ENCODE measurements at places on chromosomes 3 and 15. TPM values are rescaled to one million over a fixed set of nuclear protein-coding genes. Genes with fewer than 3 reads are reported as not detected.

DNA sequence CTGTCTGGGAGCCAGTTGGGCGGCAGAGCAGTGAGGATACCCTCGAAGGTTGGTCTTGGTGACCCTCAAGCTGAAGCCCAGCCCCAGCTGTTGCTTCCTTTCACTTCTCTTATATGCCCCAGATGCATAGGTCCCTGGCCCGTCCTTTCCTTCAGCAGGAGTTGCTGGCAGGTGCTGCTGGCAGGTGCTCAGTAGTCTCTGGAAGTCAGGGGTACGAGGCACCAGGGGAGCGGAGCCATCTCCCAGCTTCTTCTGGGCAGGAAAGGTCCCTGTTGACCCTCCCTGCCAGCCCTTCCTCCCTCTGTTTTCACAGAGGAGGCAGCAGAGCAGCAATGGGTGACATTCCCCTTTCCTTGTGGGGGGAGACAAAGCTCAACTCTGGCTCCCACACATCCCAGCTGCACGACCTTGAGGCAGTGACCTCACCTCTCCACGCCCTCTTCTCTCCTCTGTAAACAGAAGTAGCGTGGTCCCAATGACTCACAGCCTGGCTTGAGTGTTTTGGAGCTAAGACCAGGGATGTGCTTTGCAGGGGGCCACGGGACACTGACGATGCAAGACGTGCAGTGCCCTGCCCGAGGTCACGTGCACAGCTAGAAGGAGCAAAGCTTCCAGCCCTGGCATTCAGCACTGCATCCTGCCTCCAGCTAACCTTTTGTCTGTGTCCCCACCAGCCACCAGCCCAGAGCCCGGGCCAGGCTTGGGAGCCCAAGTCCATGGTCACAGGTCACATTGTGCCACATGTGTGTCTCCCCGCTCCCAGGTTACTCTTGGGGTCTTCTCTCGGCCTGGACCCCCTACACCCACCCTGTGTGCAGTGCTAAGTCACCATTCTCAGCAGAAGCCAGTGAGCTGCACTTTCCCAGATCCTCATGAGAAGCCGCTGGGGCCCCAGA, 49.7 kb downstream of the SLC6A6 start:
- DNase-seq: no peak

DNA sequence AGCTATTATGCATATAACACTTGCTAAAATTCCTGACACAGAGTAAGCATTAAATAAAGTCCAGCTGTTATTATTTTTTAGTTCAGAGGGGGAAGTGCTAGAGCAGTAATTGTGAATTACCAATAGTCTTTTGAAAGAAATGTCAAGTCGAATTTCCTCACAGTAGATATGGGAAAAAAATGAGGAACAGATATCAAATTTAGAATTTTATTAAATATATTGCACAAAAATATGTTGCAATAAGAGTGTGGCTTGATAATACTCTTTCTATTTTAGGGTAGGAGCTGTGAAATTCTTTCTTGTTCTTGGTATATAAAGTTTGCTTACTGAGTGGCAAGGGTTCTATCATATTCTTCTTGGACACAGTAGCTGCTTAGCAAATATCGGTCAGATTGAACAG, 181.3 kb downstream of the NFKBIZ start:
- no peak for DNase-seq

GRCh38 chr3:156727519-156728205, 53.3 kb downstream of the TIPARP start:
- no peak for DNase-seq

- DNase-seq: peak; percentile 44
Measured at GRCh38 chr3:48466386-48467109, 20.0 kb downstream of the ATRIP start.

DNA sequence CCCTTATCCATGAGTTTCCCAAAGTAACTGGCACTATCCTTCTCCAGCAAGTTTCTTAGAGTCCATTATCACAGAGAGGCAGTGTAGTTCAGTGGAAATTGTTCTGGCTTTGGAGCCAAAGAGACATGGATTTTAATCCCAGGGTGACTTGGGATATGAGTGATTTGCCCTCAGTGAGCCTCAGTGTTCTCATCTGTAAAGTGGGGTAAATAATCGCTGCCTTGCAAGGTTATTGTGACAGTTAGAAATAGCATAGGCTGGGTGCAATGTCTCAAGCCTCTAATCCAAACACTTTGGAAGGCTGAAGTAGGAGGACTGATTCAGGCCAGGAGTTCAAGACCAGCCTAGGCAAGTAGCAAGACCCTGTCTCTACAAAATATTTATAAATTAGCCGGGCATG, 30.0 kb downstream of the DAPK2 start:
- DNase-seq: no peak

- peak; percentile 27 for DNase-seq
Measured at GRCh38 chr3:169945313-169945712, 21.3 kb upstream of the SEC62 start.

- DNase-seq: no peak
Measured at GRCh38 chr3:109548192-109548938, 211.0 kb upstream of the DPPA4 start.

GRCh38 chr3:66449411-66449974, 51.3 kb downstream of the LRIG1 start:
- DNase-seq: no peak

DNA sequence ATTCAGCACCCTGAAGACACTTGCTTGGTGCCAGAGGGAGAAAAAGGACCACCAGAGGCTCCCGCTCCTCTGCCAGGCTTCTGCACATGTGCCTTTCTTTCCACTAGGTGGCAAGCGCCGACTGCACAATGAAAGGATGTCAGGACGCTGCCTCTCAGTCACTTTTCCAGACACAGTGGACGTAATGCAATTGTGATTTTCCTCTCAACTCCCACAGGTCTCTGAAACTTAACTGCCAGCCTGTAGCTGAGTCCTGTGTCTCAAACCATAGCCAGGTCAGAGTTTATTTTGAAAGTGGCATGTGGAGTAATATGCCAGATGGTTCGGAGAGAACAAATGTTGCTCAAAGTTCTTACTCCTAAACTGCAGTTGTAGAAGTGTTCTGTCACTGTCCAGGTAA, 162.9 kb downstream of the ITPR1 start:
- peak; percentile 24 for DNase-seq

DNA sequence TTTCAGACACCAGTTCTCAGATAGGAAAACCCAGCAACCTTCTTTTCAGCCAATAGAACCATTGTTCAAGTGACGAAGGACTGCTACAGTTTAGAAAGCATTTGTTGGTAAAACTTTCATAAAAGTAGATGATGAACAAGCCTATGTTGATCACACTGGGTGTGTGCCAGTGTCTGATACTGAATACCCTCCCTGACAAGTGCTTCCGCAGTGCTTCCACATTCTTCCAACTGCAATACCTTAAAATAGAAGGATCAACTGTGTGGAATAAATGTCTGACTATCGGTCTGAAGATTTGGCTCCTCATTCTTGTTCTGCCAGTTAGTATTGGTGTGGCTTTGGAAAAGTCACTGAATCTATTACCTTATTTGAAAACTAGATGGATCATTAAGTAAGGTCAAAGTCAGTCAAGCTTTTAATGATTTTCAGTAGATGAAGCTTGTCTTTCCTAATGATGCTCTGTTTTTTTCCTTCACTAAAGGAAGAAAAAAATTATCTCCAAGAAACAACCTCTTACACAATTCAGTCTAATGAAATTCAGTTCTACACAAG, 479.4 kb upstream of the CBLB start:
- no peak for DNase-seq

GRCh38 chr15:34804113-34804512, 8.8 kb upstream of the ACTC1 start:
- DNase-seq: no peak

DNA sequence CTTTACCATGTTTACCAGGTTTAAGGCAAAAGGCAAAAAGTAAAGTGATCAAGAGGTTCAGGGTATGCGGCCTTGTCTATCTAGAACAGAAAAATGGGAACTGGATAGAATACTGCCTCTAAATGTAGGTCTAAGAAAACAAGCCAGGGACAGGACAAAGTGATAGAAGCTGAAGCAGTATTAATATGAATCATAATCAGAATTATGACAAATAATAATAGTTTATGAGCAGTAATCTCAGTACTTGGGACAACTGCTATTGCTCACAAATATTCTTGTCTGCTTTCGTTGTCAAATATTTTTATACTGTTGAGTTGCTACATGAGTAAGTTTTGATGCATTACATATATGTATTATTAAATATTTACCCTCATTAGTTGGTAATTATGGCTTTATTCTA, 356.9 kb upstream of the RBMS3 start:
- no peak for DNase-seq

- DNase-seq: no peak
Measured at GRCh38 chr15:25718169-25718536, 145.0 kb downstream of the ATP10A start.

GRCh38 chr15:89341316-89342005, 6.8 kb upstream of the POLG start:
- no peak for DNase-seq

DNA sequence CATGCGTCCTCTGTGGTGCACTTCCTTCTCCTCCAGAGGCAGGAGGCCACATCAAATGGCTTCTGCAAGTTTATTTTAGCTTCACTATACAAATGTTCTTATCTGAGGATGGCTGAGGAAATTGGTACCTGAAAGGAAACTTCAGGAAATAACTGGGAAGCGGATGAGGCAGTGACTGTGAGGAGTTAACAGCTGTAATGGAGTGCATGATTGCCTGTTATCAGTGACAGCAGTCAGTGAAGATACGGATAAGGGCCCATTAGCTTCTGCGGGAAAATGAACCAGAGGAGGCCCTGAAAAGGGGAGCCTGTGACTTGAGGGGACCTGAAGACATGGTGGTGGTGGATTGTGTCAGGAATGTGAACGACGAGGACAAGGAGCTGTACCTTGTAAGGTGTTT, 51.8 kb downstream of the SPATA16 start:
- DNase-seq: no peak

- DNase-seq: no peak
Measured at GRCh38 chr3:10340476-10340875, 19.6 kb upstream of the SEC13 start.

DNA sequence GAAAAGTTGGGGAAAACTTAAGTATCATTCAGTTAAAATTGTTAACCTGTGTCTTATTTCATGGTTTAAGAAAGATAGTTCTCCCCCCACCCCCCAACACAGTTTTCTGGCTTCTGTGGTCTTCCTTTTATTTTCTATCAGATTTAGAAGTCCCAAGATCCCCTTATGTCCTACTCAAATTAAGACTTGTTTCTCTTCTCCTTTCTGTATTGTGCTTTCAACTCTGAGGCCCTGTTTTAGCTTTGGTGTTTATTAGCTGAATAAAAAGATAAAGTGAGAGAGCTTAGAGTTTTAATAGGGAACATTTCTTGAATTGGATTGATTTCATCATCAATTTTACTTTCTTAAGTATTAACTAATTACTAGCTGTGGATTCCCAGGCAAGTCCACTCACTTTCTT, 62.6 kb downstream of the AKAP13 start:
- DNase-seq: no peak

DNA sequence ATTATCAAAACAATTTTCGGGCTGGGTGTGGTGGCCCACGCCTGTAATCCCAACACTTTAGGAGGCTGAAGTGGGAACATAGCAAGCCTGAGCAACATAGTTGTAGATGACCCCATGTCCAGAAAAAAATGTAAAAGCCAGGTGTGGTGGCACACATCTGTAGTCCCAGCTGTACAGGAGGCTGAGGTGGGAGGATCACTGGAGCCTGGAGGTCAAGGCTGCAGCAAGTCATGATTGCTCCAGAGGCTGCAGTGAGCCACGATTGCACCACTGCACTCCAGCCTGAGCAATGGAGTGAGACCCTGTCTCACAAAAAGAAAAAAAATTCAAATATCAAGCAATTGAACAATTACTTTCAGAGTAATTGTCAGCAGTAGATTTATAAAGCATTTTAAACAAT, 8.0 kb upstream of the PAQR9 start:
- DNase-seq: no peak

- DNase-seq: no peak
Measured at GRCh38 chr15:92627014-92627413, 28.6 kb downstream of the FAM174B start.

DNA sequence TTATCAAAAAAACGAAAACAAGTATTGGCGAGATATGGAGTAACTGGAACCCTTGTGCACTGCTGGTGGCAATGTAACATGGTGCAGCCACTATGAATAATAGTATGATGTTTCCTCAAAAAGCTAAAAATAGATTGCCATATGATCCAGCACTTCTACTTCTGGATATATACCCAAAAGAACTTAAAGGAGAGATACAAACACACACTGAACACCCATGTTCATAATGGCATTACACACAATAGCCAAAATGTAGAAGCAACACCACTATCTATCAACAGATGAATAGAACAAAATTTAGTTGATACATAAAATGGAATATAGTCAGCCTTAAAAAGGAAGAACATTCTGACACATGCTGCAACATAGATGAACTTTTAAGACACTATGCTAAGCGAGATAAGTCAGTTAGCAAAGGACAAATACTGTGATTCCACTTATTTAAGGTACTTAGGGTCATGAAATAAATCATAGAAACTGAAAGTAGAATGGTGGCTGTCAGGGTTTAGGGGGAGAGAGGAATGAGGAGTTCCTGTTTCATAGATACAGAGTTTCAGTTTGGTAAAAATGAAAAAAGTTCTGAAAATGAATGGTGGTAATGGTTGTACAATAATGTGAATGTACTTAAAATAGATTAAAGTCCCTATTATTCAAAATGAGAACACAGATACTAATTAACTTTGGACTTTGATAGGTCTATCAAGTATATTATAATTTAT, 59.4 kb upstream of the IMPG2 start:
- no peak for DNase-seq

DNA sequence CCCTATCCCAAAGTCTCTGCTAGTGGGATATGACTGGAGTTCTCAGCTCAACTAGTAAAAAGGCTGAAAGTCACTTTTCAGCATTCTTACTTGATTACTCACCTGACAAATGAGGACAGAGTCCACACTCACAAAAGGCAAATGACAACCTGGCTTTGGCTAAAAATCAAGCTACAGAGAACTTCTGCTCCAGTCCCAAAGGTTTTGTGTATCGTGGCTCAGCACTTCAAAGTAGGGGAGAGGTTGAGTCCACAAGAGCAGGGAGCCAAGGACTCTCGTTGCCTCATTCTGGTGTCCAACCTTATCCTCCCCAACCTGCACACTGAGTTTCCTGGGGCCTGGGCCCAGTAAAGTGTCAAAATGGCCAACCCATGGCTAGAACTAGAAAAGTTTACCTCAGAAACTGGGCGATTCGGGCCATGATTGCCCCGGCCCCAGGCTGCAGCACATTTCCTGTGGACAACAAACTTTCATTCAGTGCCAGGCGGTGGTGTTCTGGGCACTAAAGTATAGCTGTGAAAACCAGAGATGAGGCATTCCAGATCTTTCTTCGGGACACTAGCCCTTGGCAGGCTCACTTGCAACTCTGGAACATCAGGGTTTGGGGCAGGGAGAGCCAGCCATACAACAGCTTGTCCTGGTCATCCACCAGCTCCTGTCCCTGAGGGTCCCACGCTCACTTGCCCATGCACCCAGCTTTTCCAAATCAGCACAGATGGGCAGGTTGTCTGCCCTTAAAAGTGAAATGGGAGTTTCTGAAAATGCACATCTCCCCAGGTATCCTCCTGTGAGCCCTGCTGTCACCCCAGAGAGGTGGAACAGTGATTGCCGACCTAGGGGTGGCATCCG, 3.1 kb downstream of the ACAA1 start:
- no peak for DNase-seq

C15orf61 gene
- polyA plus RNA-seq: 2.9 TPM

CPNE9 gene
- 0.27 TPM for polyA plus RNA-seq

ECE2 gene
- not detected for polyA plus RNA-seq

HRG gene
- polyA plus RNA-seq: 0.02 TPM

CCR8 gene
- 2.1 TPM for polyA plus RNA-seq

SMCO1 gene
- 0.02 TPM for polyA plus RNA-seq

UROC1 gene
- 0.07 TPM for polyA plus RNA-seq

TNFSF10 gene
- polyA plus RNA-seq: 38.4 TPM

Measured in thymus (tissue), 14 donors.